T-cell (primary cell): ENCODE measurements at places on chromosomes 6 and 20.

GRCh38 chr6:37826188-37826587, 6.7 kb downstream of the ZFAND3 start:
- DNase-seq: no peak

DNA sequence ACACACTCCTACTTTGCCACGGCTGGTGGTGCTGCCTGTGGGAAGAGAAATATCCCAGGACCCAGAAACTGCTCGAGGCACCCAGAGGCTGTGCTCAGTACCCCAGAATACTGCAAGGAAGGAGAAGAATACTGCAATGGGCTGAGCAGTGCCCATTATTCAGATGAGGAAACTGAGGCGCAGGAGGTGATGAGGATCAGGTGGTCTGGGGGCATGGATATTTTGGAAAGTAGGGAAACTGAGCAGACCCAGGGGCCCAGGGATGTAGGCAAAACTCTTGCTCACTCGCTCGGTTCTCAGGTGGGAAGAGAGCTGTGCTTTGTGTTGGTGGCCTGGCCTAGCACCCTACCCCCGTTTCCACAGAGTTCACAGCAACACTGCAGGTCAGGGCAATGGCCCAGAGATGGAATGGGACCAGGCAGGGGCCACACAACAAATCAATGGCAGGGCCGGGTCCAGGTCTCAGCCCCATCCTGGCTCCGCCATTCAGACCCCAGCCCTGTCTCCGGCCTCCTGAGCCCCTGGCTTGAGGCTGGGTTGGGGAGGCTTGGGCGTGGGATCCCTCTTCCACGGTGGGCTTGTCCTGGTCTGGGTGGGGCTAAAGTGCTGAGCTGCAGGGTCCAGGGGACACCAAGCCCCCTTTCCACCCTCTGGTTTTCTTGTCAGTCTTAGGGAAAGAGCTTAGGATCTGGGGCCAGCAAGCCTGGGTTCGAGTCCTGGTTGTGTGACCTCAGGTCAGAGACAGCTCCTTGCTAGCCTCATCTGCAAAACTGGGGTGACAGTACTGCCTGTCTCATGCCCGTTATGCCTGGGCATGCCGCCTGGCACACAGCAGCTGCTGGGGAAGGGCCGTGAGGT, 33.9 kb downstream of the SUN5 start:
- no peak for DNase-seq

DNA sequence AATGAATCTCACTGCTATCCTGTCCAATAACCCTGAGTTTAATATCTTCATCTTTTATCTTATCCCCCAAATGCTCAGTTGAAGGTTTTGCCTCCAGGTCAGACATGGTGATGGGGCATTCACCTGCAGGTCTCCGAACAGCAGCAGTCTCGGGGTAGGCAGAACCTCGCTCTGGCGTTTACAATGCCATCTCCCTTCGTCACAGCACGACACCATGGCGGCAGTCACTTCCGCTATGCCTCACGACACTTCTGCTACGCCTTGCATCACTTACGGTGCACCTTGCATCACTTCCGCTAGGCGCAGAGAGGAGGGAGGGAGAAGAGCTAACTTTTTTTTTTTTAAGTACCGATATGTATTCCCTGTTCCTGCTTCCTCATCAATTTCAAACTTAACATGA, 194.9 kb downstream of the BCAS1 start:
- no peak for DNase-seq

- no peak for DNase-seq
Observed at GRCh38 chr6:149261364-149262040, 56.0 kb upstream of the TAB2 start.

GRCh38 chr20:22471156-22471836, 113.1 kb downstream of the FOXA2 start:
- DNase-seq: no peak
